ENCODE measurements at places on chromosomes 1 and 21.

DNA sequence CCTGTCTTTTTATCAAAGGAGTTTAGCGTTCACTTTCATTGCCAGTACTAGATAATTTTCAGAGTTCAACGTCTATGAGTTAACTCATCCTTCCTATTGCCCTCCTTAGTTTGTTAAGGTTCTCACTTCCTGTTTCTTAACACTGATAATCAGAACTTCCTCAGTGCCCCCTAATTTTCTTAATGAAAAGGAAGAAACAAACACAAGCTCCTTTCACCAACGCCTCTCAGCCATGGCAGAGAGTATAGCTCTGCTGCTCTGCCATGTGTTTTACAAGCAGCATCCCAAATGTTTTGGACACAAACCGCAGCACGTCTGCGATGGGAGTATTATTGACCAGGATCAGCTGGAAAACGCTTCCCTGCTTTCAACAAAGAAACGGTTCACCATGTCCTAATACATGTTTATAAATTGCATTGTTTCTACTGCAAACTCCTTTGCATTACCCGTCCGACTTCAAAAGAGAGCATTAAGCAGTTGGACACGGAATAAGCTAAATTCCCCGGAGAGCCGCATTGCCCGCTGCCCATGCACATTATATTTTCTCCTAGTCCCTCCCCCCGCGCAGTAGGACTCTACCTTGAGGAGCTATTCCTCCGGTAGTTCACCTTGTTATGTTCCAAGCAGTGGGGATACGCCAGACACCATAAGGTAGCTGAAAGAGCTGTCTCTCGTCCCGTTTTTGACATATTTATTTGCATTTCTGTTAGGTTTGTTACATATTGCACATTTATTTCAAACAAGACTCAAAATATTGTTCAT lies 561 bp downstream of the OLFM3 start:
- DNase-seq = peak; percentile 62

DNA sequence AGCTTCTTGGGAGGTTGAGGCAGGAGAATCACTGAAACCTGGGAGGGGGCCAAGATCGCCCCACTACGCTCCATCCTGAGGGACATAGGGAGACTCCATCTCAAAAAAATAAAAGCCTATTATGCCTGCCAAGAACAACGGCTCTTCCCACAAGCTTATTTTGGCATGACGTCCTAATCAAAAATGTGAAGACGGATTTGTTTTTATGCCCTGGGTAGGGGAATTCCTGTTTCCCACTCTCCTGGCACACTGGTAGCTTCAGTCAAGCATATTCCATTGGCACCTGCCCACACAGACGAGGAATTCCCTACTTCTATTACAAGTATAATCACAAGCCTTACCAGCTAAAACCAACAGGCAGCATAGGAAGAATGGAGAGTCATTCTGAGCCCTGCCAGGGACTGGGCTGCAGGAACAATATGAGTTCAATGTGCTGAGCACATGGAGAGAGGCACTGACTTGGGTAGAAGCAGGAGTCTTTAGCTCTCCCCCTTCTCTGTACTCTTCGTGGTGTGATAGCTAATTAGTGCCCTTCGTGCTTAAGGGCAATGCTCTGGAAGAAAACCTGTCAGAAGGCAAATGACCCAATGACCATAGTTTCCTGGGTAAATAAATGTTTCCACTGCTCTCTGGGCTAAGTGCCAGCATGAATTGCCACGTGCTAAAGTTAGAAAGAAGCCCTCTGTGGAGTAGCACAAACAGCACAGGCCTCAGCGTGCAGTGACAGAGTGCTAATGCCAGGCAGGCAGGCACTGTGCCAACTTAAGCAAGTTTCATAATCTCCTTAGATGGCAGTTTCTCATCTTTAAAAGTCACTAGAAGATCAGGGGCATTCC lies 16.8 kb downstream of the TNFSF4 start:
- DNase-seq = peak; percentile 77

DNA sequence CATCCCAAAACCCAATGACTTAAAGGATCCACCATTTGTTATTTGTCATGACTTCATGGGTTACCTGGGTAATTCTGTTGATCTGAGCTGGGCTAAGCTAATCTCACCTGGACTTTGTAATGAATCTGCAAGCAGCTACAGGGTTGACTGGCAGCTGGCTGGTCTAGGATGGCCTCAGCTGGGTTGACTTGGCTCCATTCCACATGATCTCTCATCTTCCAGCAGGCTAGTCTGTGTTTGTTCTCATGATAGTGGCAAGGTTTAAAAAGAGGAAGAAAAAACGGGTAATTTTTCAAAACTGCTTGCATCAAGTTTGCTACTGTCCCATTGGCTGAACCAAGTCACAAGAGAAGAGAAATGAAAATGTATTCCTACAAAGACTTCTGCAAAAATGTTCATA lies 24.8 kb upstream of the ZMYM4 start:
- no peak for DNase-seq

GRCh38 chr1:213564215-213564659 lies 423.5 kb upstream of the PROX1 start:
- no peak for DNase-seq

DNA sequence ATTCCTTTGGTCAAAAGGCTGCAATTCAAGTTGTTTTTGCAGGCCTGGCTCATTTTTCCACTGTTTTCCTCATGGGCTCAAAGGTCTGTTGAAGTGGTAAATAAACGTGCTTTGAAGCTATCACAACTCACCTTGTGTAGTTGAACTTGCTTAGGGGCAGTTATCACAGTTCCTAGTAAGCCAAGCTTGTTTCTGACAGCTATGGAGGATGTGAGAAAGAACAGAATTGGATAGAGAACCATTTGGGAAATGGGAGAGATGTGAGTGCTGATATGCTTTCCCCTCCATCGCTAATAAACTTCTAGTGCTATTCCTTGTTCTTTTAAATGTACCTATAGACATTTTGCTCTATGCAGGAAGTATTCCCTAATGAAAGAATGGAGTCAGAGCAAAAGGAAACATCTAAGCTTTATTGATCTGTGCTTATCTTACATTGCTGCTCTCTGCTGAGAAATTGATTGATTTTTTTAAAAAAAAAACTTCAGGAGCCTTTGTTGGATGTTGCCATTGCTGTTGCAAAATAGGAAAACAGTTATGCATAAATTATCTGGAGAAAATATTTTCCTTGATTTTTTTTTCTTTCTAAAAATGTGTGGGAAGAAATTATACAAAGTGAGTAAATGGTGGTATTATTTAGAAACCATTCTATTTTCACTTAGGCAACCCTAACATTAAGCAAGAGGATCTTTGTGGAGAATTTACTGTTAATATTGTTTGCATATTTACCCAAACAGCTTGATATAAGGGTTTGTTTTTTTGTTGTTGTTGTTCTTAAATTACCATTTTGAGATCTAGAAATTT lies 118.2 kb downstream of the MAGI3 start:
- DNase-seq = peak; percentile 25

DNA sequence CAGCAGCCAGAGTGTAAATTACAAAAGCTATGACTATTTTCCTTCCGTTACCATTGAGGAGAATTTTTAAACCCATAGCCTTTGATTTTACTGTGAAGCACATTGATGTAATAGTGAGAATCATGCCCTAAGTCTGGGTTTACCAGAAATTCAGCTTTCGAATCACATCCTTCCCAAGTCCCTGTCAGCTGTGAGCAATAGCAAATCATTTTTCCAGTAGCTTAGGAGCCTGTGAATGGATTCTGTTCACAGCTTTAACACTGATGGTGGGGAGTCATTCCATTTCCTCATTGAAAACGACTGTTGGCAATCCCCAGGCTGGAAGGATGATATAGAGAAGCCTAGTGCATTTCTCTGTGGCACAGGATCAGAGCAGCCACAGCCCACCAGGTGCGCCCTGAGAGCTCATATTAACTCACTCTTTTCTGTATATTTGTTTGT lies 82.2 kb upstream of the C1orf105 start:
- DNase-seq = no peak

DNA sequence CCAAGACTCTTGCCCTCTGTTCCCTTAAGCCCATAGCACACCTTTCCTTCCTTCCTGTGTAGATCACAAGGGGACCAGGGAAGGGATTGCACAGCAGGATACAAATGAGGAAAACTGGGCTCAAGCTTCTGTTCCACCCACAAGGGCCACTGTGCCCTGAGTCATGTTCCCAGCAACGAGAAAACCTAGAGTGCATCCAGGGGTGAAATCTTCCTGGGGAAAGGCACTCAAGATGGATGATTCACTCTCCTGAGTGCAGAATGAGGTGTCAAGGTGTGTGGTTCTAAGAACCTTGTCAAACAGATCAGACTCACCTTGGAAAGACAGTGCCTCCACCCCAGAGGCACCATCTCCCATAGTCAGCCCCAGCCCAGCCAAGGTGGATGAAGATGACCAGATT lies 40.7 kb upstream of the EYA3 start:
- DNase-seq = no peak

- DNase-seq = no peak
These were observed 18.7 kb upstream of the BLACAT1 start for GRCh38 chr1:205474571-205474970.

DNA sequence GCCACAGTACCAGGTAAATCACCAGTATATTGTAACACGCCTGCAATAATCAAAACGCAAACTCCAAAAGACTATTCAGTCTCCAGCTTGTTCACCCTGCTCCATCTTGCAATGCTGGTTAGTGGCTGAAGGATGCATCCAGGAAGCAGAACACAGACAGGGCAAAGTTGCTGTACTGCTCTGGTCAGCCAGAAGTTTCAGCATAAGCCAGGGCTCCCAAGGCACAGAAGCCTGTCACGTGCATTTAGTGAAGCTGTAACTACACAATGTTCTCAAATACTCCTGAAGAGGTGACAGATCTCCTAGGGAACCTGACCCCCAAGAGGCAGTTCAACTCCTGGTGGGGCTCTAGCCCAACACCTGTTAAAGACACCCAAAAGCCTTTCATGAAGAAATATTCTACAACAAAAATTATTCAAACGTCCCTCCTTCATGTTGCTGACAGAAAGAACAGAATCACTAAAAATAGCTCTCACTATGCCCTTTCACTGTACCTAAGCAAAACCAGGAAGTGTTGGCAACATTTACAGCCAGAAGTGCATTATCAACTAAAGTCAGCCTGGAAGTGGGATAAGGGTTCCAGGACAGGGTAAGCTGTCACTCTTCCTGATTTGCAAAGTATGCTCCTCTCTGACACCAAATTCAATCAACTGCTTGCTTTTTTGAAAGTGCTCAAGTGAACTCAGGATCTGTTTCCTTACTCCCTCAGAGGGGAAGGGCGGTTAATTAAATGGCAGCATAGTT lies 52.1 kb downstream of the SLC35D1 start:
- DNase-seq = no peak

- peak; percentile 96 for DNase-seq
These were observed at the start of gene TRIM62 for GRCh38 chr1:33181921-33182341. TSS of gene TRIM62 (minus strand) at chr1:33182043. CDS start at chr1:33181432, 611 bp downstream.

GRCh38 chr1:165635823-165636222 lies 4.8 kb downstream of the MGST3 start:
- DNase-seq = no peak

- DNase-seq = no peak
These were observed 117.8 kb downstream of the GLIS1 start for GRCh38 chr1:53621144-53621543.

- no peak for DNase-seq
These were observed 55.5 kb upstream of the ABCG1 start for GRCh38 chr21:42163511-42163863.

- DNase-seq = no peak
These were observed 9.5 kb upstream of the TARS2 start for GRCh38 chr1:150477733-150478132.

DNA sequence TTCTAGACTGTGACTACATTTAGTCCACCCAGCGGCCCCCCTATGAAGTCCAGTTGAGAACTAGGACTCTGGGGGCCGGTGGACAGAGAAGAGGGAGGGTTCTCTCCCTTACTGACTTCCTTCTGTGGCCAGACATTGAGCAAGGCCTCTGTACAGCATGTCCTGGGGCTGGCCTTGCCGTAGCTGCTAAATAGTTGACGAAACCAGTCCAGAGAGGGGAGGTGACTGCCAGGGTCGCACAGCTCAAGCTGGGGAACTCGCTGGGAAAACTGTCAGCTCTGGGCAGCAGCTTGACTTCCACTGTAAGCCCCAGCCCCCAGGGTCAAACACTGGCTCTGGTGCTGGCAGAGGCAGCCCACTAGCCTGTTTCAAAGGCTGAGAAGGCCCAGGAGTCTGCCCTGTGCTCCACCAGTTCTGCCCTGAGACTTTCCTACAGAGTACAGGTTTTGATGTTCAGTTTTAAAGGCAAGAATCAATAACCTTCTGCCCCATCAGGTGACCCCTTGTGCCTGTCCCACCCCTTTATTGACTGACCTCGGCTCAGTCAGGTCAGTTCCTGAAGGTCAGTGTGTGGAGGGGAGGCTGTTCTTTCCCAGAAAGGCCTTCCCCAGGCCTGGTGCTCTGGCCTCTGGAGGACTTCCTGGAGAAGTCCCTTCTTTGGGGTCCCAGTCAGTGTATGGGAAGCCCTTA lies 14.1 kb downstream of the PCSK9 start:
- DNase-seq = no peak

Measured in eye (tissue), 1 donor.